ENCODE measurements at places on chromosomes 6 and 20. TPM values are rescaled to one million over a fixed set of nuclear protein-coding genes. Genes with fewer than 3 reads are reported as not detected.

The HSD17B8 gene
- total RNA-seq, result 8.9 TPM

The CDH4 gene
- total RNA-seq, result 4.2 TPM

The MLN gene
- total RNA-seq, result not detected

DNA sequence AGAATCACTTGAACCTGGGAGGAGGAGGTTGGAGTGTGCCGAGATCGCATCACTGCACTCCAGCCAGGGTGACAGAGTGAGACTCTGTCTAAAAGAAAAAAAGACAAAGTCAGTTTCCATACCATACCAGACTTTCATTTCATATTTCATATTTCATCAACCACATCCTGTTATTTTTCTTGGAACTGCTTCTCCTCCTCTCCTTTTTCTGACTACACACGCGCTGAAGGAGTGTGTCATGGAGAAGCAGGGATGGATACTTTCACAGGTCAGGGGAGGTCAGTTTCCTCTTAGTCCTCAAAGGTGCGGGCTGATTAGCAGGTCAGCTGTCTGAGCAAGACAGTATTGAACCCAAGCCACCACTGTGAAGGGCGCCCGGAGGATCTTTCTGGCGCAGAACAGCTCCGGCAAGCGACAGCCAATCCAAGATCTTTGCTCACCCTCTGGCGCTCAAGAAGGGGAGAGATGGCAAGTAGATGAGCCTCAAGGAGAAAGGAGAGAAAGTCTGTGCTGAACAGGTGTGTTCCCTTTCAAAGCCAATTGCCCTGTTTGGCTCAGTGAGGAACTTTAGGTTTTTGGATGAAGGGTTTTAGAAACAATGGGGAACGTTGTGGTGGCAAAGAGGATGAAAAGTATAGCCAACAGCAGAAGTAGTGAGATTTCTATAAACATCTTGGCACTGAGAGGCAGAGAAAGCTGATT lies 18.9 kb upstream of the SYNJ2 start:
- DNase-seq, result no peak
- H3K4me1 ChIP-seq, result no peaks in the 10 kb centered on the region
- H3K4me3 ChIP-seq, result no peak overlapping the region
- no peak overlapping the region for H3K27ac ChIP-seq

DNA sequence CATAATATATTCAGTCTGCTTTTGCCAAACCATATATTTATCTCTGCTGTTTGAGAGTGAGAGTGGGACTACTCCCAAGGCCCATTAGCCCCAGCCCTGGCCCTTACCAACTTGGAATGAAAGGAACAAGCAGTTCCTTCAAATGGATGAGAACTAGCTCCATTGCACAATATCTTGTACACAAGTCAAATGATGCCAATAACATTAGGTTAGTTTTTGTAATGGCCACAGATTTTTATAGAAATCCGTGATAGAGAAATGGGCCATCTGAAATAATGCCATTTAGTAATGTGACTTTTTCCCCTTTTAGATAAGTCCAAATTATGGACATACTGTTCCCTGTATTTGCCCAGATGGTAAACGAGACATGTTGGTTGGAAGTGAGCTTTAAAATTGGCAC lies 117.0 kb downstream of the MAP3K7 start:
- no peak overlapping the region for H3K27ac ChIP-seq
- H3K36me3 ChIP-seq, result no peaks in the 10 kb centered on the region
- DNase-seq, result no peak
- H3K27me3 ChIP-seq, result no peaks in the 10 kb centered on the region
- H3K4me1 ChIP-seq, result no peaks in the 10 kb centered on the region
- H3K4me3 ChIP-seq, result no peak overlapping the region

DNA sequence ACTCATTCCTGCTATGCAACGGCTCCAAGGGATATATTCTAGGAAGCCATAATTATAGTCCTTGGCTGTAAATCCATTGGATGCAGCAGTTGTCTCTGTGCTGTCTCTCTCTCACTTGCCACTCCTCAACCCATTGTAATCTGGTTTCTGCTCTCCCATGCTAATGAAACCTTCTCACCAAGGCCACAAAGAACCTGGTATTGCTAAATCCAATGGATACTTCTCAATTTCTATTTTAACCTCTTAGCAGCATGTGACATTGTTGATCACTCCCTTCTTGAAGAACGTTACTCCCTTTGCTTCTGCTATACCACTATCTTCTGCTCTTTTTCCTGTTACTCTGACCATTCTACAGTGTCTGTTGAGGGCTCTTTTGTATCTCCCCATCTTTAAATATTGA lies 39.8 kb upstream of the GCLC start:
- no peaks in the 10 kb centered on the region for H3K27me3 ChIP-seq
- H3K4me3 ChIP-seq, result no peak overlapping the region
- no peak for DNase-seq
- H3K36me3 ChIP-seq, result no peaks in the 10 kb centered on the region

DNA sequence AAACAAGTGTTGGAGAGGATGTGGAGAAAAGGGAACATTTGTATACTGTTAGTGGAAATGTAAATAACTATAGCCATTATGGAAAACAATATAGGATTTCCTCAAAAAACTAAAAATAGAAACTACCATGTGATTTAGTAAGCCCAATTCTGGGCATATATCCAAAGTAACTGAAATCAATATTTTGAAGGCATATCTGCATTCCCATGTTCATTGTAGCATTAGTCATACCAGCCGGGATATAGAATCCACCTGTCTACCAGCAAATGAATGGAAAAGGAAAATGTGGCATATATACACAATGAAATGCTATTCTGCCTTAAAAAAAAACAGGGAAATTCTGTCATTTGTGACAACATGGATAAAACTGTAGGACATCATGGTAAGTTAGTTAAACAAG lies 15.3 kb upstream of the C6orf58 start:
- DNase-seq, result no peak
- no peak overlapping the region for H3K27ac ChIP-seq
- H3K27me3 ChIP-seq, result no peaks in the 10 kb centered on the region

The BPI gene
- not detected for total RNA-seq

DNA sequence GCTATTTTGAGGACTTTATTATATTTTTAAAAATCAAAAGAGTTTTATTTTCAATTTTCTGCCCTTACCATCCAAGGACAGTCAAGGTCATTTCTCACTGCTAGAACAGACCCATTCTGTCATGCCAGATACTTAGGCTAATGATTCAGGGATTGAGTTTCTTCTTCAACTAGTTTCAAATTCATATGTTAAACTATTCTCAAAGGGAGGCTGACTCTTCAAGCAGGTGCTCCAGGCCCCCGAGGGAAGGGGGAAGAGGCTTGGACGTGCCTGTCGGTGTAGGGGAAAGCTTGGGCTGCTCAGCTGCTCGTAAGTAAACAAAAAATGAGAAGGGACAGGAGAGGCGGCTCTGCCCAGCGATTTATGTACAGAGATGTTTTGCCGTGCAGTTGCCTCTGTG lies 69.4 kb upstream of the MYLIP start:
- no peaks in the 10 kb centered on the region for H3K27me3 ChIP-seq
- no peak overlapping the region for H3K4me3 ChIP-seq
- H3K36me3 ChIP-seq, result no peaks in the 10 kb centered on the region
- peak; percentile 57 for DNase-seq
- peaks cover 41% of the 10 kb centered on the region for H3K4me1 ChIP-seq
- H3K27ac ChIP-seq, result peak overlapping the region; percentile 84

- no peak overlapping the region for H3K4me3 ChIP-seq
- H3K27ac ChIP-seq, result 0 out of 2 replicates have a peak overlapping the region, but pooled peaks have one; percentile 14
- no peaks in the 10 kb centered on the region for H3K36me3 ChIP-seq
- peaks cover 27% of the 10 kb centered on the region for H3K27me3 ChIP-seq
These were observed 3.0 kb upstream of the NANP start for GRCh38 chr20:25626779-25627178.

DNA sequence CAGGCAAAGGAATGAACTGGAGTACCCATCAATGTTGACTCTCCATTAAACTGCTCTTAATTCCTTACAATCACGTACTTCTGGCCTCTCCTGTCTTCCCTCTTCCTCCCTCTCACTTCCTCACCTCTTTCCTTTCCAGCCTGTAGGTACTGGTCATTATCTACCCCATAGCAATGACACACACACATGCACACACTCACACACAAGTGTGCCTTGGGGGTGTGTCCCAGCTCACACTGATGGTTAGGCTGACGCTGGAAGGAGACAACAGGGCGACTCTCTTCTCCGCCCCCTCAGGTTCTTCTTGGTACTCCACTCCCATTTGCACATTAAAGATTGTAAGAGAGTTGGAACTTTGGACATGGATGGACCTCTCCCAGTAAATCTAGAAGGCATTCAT lies 14.0 kb upstream of the SERPINB9 start:
- H3K36me3 ChIP-seq, result no peaks in the 10 kb centered on the region
- H3K4me1 ChIP-seq, result peaks cover 61% of the 10 kb centered on the region
- H3K27ac ChIP-seq, result peak overlapping the region; percentile 70
- H3K27me3 ChIP-seq, result no peaks in the 10 kb centered on the region

The HEY2 gene
- 3.7 TPM for total RNA-seq

- no peaks in the 10 kb centered on the region for H3K36me3 ChIP-seq
- H3K27ac ChIP-seq, result no peak overlapping the region
- DNase-seq, result no peak
- no peaks in the 10 kb centered on the region for H3K4me1 ChIP-seq
- no peaks in the 10 kb centered on the region for H3K27me3 ChIP-seq
- no peak overlapping the region for H3K4me3 ChIP-seq
These were observed 593.9 kb downstream of the CD109 start for GRCh38 chr6:74289884-74290283.

The RAB44 gene
- not detected for total RNA-seq

DNA sequence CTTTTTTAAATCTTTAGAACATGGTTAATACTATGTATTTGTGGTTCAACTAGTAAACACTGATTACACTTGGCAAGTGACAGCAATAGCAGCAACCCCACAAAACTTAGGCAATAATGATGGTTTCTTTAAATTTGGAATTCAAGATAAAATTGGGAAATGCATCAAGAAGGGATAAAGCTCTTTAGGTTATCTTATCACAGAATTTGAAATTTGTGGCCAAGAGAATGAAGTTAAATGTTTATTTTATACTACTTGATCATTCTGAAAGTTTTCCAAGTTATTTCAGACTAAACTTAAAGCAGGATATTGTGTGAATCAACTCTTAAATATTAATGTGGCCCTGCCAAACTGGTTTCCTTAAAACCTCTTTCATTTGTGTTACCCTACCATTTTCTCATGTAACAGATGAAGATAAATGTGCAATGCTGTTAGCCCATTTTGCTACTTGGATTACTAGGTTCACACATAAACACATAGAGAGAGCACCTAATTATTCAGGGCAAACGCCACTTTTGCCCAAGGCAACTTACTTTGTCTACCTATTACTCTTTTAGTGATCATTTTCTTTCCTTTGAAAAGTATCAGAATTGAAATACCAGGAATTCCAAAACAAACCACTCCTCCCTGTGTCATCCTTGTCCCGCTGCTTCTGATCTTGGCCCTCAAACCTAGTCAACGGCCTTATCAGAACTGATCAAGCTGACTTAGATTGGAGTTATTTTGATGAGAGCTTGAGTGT lies 186.7 kb upstream of the TENT5A start:
- no peaks in the 10 kb centered on the region for H3K36me3 ChIP-seq
- H3K4me1 ChIP-seq, result peaks cover 3% of the 10 kb centered on the region

The NCOA5 gene
- total RNA-seq, result 24.6 TPM

DNA sequence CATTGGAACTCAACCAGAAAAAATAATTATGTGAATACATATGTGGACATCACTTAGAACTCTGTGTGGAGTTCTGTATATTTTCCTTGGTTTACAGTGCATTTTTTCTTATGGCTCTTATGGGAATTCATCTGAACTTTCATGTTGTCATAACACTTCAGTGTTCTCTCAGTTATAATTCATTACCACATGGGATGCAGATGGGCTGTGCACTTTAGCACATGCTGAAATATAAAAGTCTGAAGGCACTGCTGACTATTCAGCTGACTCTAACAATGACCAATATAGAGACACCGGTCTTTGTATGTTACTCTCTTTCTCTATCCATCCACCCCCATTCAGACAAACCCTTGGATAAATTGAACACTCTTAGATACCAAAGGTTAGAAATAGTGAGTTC lies 29.3 kb downstream of the GRIK2 start:
- H3K27ac ChIP-seq, result no peak overlapping the region
- no peak for DNase-seq
- H3K4me3 ChIP-seq, result no peak overlapping the region
- H3K4me1 ChIP-seq, result no peaks in the 10 kb centered on the region
- H3K36me3 ChIP-seq, result no peaks in the 10 kb centered on the region

DNA sequence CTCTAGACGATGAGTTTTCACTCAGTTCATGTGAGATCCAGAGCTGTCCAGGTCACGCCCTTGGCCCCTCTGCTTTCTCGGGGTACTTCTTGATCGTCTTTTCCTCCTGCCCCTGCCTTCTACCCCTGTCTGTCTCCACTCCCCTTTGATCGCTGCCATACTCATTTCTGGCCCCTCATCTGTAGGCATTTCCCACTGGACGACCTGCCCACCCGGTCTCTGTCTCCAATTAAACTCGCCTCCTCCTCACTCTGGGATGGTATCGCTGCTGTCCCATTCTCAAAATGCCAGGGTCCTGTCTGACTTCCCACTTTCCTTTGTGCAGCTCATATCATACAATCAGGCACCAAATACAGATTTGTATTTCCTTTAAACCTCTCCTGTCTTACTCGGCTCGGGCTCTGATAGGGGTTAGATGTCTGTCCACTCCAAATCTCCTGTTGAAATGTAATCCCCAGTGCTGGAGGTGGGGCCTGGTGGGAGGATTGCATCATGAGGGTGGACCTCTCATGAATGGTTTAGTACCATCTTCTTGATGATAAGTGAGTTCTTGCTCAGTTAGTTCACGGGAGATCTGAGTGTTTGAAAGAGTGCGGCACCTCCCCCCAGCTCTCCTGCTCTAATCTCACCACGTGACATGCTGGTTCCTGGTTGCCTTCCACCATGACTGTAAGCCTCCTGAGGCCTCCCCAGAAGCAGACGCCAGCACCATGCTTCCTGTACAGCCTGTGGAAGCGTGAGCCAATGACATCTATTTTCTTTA lies 3.5 kb upstream of the SYNJ2 start:
- H3K36me3 ChIP-seq, result no peaks in the 10 kb centered on the region
- H3K27ac ChIP-seq, result no peak overlapping the region
- H3K27me3 ChIP-seq, result peaks cover 18% of the 10 kb centered on the region

GRCh38 chr20:4813863-4814695 lies 92.4 kb downstream of the PRND start:
- H3K27me3 ChIP-seq, result no peaks in the 10 kb centered on the region
- DNase-seq, result peak; percentile 51

GRCh38 chr6:15752820-15753219 lies 90.0 kb upstream of the DTNBP1 start:
- H3K4me1 ChIP-seq, result no peaks in the 10 kb centered on the region
- DNase-seq, result peak; percentile 46
- H3K27ac ChIP-seq, result no peak overlapping the region
- no peaks in the 10 kb centered on the region for H3K36me3 ChIP-seq

GRCh38 chr6:82894653-82895259 lies 170.9 kb downstream of the UBE3D start:
- H3K36me3 ChIP-seq, result no peaks in the 10 kb centered on the region
- no peak overlapping the region for H3K4me3 ChIP-seq
- no peak for DNase-seq

The MYO6 gene
- 21.8 TPM for total RNA-seq

The ENPP4 gene
- 4.4 TPM for total RNA-seq

- no peak overlapping the region for H3K27ac ChIP-seq
- no peaks in the 10 kb centered on the region for H3K4me1 ChIP-seq
- no peak overlapping the region for H3K4me3 ChIP-seq
These were observed 60.0 kb downstream of the SYCP2 start for GRCh38 chr20:59873409-59873808.

- no peak for DNase-seq
- no peak overlapping the region for H3K27ac ChIP-seq
- peaks cover 17% of the 10 kb centered on the region for H3K4me1 ChIP-seq
- H3K36me3 ChIP-seq, result no peaks in the 10 kb centered on the region
- H3K27me3 ChIP-seq, result no peaks in the 10 kb centered on the region
These were observed 402.9 kb upstream of the CITED2 start for GRCh38 chr6:139777202-139777970.

GRCh38 chr6:108872141-108872557 lies 23.9 kb downstream of the ARMC2 start:
- H3K36me3 ChIP-seq, result no peaks in the 10 kb centered on the region
- H3K4me1 ChIP-seq, result peaks cover 11% of the 10 kb centered on the region
- no peak overlapping the region for H3K4me3 ChIP-seq
- H3K27me3 ChIP-seq, result no peaks in the 10 kb centered on the region
- peak; percentile 11 for DNase-seq

The ARHGAP40 gene
- 1.5 TPM for total RNA-seq
